ENCODE measurements at places on chromosomes 11 and 22.

DNA sequence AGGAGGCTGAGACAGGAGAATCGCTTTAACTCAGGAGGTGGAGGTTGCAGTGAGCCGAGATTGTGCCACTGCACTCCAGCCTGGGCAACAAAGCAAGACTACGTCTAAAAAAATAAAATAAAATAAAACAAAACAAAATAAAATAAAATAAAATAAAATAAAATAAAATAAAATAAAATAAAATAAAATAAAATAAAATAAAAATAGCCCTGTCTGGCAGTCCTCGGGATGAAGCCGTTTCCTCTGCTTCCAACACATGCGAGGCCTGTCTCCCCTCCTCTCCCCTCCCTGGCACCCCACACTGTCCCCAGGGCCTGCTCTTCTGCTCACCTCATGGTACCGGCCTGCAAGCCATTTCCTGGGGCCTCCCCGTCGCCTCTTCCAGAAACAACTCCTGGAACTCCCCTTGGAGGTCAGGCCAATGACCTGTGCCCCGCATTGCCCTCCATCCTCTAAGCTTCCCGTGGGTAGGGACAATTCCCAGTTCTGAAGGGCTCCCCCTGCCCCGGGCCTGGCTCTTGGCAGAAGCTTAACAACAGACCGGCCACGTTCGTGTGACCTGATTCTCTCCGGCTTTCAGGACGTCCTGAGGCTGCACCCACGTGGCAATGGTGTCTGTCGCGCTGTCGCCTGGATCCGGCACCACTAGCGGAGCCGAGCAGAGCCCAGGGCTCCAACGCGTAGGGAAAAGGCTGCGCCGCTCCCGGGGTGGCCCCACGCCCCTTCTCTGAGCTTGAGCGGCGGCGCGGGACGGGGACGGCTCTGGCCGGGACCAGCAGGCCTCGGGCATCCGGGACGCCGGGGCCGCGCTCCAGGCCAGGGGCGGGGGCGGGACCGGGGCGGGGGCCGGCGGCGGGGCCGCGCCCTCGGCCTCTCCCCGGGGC is 456 bp upstream of the PARVB start:
- no peak for DNase-seq

DNA sequence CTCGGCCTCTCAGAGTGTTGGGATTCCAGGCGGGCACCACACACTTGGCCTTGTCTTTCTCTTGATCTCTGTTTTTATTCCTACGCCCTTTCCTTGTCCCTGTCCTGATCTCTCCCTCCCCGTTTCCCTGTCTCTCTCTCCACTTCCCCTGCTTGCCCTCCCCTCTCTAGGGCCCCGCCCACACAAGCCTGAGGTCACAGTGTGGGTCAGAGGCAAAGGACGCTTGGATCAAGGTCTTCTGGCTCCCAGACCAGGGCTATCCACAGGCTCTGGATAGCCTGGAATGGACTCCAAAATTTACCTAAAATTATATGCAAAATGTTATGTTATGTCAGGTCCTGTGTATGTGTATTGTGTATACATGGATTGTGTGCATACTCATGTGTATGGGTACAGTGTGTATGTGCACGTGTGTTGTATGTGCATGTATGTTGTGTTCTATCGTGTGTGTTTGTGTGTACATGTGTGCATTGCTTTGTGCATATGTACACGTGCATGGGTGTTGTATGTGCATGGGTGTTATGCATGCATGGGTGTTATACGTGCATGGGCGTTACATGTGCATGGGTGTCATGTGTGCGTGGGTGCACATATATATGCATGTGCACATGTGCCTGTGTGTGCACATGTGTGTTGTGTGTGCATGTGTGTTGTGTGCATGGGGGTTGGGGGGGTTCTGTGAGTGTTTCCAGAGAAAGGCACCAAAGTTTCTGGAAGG is 38.3 kb downstream of the TP53I11 start:
- no peak for DNase-seq

DNA sequence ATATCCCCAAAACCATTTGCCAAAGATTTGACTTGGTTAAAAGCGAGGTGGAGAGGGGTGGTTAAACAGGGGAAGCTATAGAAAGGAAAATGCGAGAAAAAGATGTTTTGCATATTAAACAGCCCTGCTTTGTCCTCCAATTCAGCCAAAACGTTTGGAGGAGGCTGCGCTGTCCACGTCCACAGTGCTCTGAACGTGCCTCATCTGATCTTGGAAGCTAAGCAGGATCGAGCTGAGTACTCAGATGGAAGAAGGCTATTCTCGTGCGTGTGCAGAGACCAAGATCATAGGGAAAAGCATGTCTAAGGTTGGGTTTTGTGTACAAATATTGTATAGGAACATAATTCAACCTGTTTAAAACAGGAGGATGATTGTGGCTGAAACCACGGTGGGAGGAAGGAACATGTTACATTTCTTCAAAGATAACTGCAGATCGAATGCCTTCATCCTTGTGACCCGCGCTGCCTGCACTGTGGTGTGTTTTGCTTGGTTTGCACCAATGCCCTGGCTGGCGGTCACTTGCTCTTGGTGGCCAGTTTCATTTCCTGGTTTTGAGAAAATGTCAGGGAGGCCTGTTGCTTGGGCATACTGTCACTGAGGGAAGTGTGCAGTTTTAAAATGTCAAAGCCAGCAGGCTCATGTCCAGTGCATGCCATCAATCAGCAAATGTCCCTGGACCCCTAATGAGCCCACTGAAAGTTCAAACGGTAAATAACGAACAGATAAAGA is 40.4 kb downstream of the FLI1 start:
- DNase-seq: no peak

GRCh38 chr11:15775015-15775541 is 581.3 kb downstream of the SOX6 start:
- no peak for DNase-seq

DNA sequence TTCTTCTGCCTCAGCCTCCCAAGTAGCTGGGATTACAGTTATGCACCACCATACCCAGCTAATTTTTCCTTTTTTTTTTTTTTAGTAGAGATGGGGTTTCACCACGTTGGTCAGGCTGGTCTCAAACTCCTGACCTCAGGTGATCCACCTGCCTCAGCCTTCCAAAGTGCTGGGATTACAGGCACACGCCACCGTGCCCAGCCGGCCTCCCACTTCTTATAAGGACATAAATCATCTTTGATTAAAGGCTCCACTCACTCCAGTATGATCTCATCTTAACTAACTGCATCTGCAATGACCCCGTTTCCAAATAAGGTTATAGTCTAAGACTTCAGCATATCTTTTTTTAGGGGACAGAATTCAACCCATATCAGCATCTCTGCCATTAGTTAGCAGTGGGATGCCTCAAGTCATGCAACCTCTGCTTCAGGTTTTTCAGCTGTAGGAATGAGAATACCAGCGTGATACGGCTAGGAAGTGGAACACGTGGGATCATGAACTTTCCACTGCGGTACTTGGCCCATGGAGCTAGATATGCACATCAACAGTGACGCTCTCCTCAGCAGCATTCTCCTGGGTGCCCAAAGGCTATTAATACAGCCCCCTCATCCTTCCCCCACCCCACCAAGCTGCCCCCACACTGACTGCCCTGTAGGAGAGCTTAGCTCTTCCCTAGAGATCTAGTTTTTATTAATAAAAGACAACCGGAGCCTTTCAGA is 41.4 kb downstream of the MCHR1 start:
- no peak for DNase-seq

- DNase-seq: no peak
These were observed 13.6 kb downstream of the PNPLA5 start for GRCh38 chr22:43878079-43878795.

GRCh38 chr11:118042141-118042540 is 34.7 kb upstream of the TMPRSS4 start:
- DNase-seq: no peak

- no peak for DNase-seq
These were observed 971.7 kb upstream of the CHORDC1 start for GRCh38 chr11:91194546-91194945.

DNA sequence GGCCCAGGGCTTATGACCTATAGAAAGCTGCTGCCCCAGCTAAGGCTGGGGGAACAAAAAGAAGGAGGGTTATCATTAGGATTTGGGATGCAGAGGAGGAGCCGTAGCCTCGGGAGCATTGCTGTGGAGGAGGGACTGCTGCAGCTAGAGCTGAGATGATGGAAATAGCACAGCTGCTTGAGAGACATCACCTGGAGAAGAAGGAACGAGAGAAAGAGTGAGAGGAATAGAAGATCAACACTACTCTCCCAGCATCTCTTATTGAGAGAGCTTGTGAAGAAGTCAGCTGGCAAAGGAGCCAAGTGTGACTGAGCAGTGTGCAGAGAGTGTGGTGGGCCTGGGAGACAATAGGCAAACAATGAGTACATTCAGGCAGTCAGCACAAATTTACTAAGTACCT is 100.7 kb upstream of the PLET1 start:
- no peak for DNase-seq

DNA sequence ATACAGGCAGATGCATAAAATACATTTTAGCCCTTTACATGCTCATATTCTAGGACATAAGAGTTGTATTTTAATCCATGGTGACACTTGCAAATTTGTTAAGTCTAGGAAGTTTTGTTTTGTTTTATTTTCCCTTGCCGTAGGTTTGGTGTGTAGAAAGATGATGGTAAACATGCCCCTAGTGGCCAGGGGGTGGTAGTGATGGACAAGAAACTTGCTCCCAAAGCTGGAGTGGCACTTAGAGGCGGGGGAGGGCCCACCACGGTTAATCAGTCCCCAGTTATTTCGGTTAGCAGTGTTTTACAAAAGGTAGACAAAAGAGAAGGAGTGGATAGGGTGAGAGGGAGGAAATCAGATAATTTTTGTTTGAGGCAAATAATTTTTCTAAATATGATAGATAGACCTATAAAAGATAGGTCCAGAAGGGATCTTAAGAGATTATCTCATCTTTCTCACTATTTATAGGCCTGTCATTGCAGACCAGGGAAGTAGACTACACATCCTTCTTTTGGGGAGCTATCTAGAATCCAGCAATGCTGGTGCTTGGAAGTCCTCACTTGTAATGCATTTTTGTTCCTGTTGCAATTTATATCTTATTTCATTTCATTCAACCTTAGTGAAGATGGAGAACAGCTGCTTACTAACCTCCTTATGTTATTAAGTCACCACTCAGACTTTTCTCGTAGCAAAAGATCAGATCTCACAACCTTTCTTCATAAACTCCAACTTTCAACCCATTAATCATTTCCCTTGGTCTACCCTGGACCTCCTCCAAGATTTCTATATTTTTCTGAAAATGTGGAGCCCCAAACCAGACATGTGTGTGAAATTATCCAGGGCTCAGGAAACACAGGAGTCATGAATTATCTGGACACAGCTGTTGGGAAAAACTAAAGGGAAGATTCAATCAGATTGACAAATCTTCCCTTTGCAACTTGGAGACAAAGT is 5.9 kb upstream of the BDNF start:
- DNase-seq: no peak

DNA sequence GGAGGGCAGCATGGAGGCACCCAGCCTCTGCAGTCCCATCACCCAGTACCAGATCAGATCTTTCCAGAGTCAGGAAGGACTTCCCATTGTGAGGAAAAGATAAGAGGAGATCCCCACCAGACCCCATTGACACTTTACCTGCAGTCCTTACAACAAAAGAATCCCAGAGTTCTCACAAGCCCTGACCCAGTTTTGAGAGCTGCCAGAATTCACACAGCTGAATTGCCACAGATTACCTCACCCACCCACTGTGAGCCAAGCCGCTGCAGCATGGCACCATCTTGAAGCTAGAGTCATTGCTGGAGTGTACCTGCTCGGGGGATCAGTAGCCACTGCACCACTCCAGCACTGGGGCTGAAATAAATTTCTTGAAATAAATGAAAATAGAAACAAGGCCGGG is 91.8 kb upstream of the UBASH3B start:
- no peak for DNase-seq

DNA sequence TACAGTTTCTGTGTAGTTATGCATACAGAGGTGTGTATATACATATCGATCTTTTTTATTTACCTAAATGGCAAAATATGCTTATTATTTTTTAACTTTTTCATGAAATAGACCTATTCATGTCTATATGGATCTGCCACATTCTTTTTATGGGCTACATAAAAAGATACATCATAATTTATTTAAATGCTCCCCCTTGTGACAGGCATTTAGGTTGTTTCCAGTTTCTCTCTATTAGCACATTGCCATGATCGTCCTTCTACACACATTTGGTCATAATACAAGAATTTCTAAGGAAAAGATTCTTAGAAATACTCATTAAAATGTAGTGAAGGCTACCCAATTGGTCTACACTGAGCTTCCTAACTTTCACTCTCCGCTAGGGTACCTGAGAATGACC is 1067.4 kb downstream of the OPCML start:
- DNase-seq: no peak

DNA sequence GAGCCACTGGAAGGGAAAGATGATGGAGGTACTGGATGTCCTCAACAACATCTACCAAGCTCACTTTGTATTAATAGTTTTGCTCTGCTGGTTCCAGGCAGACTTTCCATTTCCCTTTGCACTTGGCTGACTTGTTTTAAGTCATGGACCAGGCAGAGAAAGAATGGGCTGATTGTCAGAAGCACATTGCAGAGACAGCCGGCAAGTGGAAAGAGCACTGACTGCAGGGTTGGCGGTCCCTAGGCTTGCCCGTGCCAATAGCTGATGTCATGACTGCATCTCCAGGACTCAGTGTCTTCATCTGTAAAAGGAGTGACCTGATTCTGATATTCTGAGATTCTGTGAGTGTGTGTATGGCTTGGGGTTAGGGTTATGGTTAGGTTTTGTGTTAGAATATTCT is 20.9 kb upstream of the NNMT start:
- DNase-seq: no peak

GRCh38 chr22:26172389-26172990 is 3.2 kb downstream of the SEZ6L start:
- DNase-seq: no peak

DNA sequence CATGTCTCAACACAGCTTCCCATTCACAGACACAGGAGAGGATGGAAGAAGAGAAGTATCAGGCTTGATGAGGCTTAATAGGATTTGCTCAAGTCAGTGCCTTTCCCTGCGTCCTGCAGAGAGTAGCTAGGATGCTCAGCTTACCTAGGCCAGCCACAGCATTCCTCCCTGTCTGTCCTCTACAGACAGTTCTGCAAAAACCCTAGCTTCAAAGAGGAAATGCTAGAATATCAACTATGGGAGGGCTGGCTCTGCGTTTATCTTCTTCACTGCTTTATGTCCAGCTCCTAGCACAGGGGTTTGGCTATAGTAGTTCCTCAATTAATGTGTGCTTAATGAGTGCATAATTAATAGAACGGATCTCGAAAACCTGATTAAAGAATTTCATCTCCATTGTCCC is 16.4 kb downstream of the KCNJ5 start:
- DNase-seq: no peak

DNA sequence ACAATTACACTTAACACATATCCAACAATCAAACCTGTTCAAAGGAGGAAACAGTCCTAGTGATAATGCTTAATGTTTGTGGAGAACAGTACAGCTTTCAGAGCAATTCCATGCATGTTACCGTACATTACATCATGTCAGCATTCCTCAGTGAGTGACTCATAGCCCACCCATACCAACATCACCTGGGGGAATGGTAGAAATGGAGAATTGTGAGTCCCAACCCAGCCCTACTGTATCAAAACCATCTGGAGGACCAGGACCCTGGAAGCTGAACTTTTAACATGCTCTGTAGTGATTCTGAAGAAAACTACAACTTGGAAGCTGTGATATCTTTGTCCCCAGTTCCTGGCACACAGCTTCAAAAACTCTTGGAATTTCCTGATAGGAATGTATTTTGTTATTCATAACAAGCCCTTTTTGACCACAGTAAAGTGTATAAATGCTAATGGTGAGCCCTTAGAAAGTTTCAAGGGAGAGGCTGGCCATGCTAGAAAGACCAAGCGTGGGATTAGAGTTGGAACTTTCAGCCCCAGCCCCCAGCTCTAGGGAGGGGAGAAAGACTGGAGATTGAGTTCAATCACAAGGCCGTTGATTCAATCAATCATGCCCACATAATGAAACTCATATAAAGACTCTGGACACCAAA is 301.1 kb downstream of the BUD13 start:
- no peak for DNase-seq

Data from NCI-H1417 treated with DMSO at 0.1 percent for 48 hours (cell line).